Smooth muscle cell of the pulmonary artery (primary cell): ENCODE measurements at places on chromosomes 1 and 21. TPM values are rescaled to one million over a fixed set of nuclear protein-coding genes. Genes with fewer than 3 reads are reported as not detected.

The NUF2 gene
- 2.4 and 7.0 TPM in 2 replicates for total RNA-seq

The HSD3B2 gene
- not detected in 2 replicates for total RNA-seq

The OR2L13 gene
- total RNA-seq: not detected in 2 replicates

The CD55 gene
- total RNA-seq: 34.3 and 79.0 TPM in 2 replicates

The AKR1A1 gene
- total RNA-seq: 113 and 120 TPM in 2 replicates

The BARHL2 gene
- total RNA-seq: not detected in 2 replicates

The TRNP1 gene
- total RNA-seq: 13.0 and 15.4 TPM in 2 replicates

The PAQR6 gene
- total RNA-seq: 0.46 and 0.56 TPM in 2 replicates

The F5 gene
- under 0.01 TPM in 1 of 2 replicates, not detected in the other for total RNA-seq

The ATPAF1 gene
- 43.4 and 49.7 TPM in 2 replicates for total RNA-seq

The SYPL2 gene
- total RNA-seq: 0.56 and 0.91 TPM in 2 replicates

The VWA5B1 gene
- total RNA-seq: not detected in 2 replicates

The NBPF20 gene
- total RNA-seq: 4.8 and 10.0 TPM in 2 replicates

The CD1B gene
- total RNA-seq: not detected in 2 replicates

The HMCN1 gene
- total RNA-seq: 151 and 193 TPM in 2 replicates

The PTGER3 gene
- 2.8 and 16.2 TPM in 2 replicates for total RNA-seq

The FAM72A gene
- total RNA-seq: 2.3 and 4.0 TPM in 2 replicates

The SLC35F3 gene
- total RNA-seq: 0.23 TPM in 1 of 2 replicates, not detected in the other

The ASTN1 gene
- total RNA-seq: under 0.01 and 0.03 TPM in 2 replicates
